ENCODE measurements at places on chromosomes 5 and 9.

GRCh38 chr5:55220433-55221185 is 6.5 kb downstream of the MCIDAS start:
- no peak for DNase-seq

DNA sequence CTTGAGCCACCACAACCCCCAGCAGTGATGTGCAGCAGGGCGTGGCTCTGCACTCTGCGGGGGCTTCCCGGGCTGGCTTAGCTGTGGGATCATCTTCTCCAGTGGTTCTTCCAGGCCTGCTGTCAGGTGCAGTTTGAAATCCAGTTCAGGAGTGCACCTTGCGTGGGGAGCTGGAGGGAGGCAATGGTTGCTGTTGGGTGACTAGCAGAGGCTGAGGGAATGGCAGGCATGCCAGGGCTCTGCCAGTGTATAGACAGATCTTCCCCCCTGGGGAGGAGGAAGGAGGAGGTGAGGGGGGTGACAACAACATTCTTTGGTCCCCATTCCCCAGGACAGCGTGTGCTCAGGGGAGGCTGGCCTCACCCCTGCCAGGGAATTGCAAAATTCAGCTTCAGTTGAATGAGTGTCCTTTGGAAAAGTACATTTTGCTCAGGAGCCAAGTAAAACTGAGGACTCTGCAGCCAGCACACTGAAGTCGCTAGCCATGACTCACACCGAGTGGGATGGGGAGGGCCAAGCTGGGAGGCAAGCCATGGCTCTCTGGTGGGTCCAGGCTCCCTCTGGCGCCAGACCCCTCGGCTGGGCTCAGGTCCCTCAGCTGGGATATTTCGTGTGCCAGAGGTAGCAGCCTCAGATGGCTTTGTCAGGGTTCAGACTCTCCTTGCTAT is 35.0 kb downstream of the ERGIC1 start:
- no peak for DNase-seq

DNA sequence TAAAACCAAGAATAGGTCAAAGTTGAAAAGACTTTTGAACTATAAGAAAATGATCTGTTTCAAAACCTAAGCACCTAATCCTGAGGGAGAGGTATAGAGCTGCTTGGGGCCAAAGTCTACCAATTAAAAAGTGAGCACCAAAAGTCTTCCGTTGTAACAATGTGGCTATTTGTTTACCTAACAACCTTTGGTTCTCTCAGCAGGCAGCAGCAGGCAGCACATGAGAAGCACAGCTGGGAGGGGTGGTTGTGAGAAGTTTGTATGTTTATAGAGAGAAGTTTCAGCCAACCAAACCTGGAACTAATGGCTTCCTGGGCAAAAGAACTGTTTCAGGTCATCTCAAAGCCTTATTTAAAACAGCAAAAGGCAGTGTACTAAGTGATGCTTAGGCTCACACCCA is 59.8 kb upstream of the TBC1D9B start:
- DNase-seq = no peak

- DNase-seq = no peak
These were observed 8.9 kb upstream of the FBP1 start for GRCh38 chr9:94648185-94648584.

Data from stimulated activated CD4-positive, alpha-beta T cell treated with anti-CD3 and anti-CD28 coated beads, TNF-alpha, amount 100 ng/mL, for 24 hours (primary cell).